ENCODE measurements at places on chromosomes 5 and 9.

DNA sequence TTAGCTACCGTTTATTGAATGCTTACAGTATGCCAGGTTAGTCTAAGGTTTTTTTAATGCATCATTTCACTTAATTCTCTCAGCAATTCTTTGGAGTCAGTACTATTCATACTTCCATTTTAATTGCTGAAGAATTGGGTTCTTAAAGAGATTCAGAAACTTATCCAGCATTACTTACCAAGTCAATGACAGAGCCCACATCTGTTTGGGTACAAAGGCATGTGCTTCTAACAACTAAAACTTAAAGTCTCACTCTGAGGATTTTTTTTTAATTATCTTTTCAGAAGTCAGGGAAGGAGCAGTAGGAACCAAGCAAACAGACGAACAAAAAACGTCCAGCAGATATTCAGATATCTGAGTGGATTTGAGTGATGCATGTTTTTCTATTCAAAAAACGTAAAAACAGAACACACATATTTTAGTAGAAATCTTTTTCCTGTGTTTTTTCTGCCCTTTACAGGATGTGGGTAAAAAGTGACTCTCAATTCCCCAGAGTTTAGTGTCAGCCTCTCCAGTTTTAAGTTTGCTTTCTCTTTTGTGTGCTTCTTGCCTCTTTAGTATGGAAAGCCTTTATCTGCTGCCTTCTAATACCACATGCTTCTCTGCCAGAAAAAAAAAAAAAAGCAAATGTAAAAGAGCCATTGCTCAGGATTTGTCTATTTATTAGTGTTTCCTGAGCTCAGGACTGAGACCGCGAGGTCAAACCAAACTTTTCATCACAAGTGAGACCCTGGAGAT, 118.0 kb downstream of the PRKACG start:
- no peak for DNase-seq

DNA sequence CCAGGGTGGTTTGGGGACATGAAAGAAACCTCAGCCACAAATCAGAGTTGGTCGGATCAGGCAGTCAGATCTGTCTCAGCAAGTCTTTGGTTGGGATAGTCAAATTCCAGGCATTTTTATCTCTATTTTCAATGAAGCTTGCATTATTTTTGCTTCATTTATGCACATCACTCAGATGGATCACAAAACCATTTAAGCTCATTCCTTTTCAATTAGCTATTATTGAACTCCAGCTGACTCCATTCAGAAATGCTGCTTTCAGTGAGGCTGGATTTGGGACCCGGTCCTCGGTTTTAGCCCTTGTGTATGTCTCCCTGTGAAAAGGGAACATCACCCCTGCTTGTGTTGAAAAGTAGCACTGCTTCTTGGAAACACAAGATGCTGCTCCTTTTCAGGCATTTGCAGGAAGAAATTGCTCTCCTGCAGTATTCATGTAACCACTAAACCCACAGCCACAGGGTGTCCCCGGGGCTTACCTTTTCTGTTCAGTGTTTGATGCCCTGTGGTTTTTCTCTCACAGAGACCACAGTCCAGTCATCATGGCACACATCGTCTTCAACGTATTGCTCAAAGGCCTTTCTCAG, 232.9 kb downstream of the NFIB start:
- DNase-seq, result peak; percentile 25

GRCh38 chr5:139468421-139468931, 2.3 kb upstream of the SMIM33 start:
- DNase-seq, result no peak

DNA sequence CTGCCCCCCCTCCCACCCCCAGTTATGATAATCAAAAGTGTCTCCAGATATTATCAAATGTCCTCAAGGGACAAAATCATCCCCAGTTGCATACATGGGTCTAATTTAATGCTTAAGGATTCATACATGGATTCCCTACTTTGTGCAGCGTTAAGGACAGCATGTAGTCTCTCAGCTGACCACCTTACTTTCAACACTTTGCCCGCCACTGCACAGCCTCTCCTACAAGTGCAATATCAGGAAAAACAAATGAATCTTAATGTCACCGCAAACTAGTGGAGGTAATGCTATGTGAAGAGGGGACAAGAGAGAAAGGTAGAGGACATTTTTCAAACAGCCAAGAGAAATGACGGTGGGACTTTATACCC, 78.6 kb downstream of the TLE1 start:
- DNase-seq, result no peak

DNA sequence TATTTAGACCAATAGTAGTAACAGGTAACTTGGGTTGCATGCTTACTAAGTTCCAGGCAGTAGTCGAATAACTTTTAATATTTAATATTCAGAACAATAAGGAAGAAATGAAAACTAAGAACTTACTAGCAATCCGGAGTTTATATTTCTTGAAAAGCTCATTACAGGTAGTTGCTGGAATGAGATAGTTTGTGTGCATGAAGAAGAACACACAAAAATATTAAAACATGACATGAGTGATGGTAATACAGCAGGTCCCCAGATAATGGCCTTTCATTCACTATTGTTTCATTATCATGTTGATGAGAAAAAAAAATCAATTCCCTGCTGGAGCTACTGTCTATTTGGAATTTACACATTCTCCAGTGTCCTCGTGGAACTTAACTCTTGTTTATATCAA, 44.7 kb downstream of the EXOSC2 start:
- DNase-seq, result no peak

DNA sequence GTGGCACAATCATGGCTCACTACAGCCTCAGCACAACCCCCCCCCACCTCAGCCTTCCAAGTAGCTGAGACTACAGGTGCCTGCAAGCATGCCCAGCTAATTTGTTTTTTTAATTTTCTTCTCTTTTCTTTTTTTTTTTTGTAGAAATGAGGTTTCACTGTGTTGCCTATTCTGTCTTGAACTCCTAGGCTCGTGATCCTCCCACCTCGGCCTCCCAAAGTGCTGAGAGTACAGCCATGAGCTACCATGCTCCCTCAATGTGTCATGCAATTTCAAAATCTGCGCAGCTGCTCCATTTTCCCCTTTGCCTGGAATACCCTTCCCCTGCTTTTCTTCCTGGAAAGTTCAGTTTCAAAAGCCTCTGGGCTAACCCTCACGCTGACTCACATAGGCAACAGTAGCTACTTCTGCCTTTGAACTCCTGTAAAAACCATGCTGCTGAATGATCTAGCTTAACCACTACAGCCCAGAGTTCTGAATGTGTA, 71.0 kb upstream of the IL7R start:
- DNase-seq, result no peak

DNA sequence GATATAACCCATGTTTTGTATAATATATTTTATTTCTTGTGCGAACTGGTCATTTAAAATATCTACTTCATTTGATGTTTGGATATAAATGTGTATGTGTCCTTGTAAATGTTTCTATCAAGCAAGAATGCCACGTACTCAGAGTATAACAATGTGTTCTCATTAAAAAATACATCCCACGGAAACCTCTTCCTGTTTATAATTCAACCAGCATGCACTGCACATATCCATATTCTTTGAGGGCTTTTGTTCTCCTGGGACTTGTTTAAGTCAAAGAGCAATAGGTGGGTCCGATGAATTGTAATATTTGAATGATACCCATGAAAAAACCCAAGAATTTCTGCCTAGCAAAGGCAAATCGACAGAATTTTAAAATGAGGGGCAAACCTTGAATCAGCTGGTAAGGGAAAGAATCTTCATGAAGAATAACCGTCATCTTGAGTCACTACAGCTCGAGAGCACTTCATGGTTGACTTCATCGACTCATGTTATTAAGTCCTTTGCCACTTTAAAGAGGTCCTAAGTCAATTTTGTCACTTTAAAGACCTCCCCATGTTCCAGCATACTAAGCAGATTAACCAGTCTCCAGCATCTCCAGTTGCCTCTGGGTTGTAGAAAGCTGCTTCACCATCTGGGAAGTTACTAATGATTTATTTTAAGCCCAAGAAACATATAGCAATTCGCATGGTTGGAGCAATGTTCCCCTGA, 80.6 kb downstream of the NPR3 start:
- no peak for DNase-seq

- no peak for DNase-seq
These were observed 117.6 kb downstream of the PRDM6 start for GRCh38 chr5:123206618-123207017.

DNA sequence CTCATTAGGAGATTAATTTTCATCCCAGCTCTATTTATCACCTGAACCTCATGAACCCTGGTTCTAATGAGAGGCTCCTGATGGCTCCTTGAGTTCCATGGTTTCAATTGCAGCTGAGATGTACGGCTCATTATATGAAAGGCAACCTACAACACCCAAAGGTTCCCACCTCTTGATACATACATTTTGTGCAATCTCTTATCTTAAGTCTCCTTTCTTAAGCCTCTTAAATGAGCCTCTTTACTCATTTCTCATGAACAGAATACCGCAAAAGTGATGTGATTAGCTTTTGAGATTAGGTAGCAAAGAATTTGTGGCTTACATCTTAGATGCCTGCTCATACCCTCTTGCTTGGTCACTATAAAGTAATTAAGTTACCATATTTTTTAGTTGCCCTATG, 1964.0 kb upstream of the CDH6 start:
- no peak for DNase-seq

GRCh38 chr5:109688630-109688969, 1.1 kb upstream of the MAN2A1 start:
- no peak for DNase-seq

DNA sequence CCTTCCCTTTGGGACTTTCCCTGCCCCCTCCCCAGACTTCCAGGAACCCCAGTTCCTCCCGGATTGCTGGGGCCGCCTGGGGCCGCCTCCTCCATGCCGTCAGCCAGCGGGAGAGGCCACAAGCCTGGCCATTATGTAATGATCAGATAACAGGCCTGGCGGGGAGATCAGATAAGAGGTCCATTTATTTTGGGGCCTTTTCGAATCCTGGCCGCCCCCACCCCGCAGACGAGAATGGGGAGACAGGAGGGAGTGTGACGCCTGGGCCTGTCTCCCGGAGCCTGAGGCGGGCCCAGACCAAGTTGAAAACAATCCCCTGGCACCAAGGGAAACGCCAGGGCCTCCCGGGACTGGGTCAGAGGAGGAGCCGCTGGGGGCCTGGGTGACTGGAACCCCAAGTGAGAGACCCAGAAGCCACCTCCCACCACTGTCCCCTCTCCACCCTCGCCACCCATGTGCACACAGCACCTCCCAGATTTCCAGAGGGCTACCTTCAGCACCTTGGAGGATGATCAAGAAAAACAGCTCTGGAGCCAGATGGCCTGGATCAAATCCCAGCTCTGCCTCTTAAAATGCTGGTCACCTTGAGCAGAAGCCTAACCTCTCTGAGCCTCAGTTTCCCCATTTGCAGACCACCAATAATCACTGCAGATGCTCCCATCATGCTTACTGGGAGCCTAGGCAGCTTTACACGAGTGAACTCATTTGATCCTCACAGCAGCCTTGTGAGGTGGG, 7.8 kb downstream of the ENG start:
- DNase-seq, result no peak

- DNase-seq, result peak; percentile 14
These were observed 386.1 kb upstream of the MPDZ start for GRCh38 chr9:13665418-13666066.

DNA sequence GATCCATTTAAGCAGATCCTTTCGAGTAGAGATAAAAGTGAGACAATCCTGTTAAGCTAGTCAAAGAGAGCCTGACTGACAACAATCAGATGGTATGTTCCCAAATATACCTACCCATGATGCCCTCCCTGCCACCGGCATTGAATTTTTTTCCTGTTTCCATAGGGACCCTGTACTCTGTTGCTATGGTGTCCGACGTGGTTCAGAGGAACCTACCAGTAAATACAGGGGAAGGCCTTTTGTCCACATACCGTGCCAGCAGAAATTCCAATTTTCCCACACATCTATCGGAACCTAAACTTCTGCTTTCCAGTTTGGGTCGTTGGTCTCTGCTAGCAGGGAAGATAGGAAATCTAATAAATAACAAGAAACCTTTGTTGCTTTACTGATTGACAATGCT, 64.7 kb downstream of the MEGF10 start:
- no peak for DNase-seq

- no peak for DNase-seq
These were observed 7.0 kb downstream of the DIPK1B start for GRCh38 chr9:136719195-136719880.

- DNase-seq, result peak; percentile 46
These were observed 143.6 kb downstream of the MRPS30 start for GRCh38 chr5:44952376-44952775.
